ENCODE measurements at places on chromosomes 7 and 10.

- no peak for DNase-seq
Measured at GRCh38 chr7:8396294-8396693, 37.1 kb upstream of the NXPH1 start.

DNA sequence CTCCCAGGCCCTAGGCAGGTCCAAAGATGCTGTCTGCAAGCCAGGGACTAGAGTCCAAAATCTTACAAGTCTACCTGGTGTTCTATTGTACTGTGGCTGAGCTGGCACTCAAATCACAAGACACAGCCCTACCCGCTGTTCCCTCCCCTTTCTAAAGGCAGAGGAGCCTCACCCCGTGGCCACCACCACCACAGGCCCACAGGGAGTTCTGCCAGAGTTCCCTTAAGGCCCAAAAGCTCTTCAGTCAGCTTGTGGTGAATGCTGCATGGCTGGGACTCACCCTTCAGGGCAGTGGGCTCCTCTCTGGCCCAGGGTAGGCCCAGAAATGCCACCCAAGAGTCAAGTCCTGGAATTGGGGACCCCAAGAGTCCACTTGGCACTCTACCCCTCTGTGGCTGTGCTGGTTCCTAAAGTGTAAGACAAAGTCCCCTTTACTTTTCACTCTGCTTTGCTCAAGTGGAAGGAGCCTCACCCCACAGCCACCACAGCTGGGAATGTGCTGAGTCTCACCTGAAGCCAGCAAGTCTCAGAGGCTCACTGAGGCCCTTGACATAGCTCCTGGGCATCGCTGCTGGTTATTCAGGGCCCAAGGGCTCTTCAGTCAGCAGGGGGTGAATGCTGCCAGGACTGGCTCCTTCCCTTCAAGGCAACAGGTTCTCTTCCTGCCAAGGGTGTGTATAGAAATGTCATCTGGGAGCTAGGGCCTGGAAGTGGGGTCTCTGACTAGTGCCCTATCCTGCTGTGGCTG, 48.8 kb upstream of the PSAP start:
- no peak for DNase-seq

DNA sequence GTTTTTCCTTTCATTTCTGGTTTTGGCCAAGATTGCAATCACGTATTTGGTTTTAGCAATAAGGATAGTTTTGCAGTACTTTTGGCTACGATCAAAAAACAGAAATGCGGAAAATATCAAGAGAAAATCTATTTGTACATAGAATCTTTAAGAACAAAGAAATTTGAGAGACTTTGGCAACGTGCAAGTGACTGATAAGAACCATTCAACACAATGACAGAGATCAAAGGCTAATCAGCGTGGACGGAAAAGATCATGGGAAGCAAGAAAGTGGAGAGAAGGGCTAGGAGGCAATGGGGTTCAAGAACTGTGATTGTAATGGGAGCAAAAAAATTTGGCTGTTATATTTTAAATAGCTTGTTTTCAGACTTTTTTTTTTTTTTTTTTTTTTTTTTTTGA, 16.2 kb upstream of the LRRN3 start:
- DNase-seq = no peak

DNA sequence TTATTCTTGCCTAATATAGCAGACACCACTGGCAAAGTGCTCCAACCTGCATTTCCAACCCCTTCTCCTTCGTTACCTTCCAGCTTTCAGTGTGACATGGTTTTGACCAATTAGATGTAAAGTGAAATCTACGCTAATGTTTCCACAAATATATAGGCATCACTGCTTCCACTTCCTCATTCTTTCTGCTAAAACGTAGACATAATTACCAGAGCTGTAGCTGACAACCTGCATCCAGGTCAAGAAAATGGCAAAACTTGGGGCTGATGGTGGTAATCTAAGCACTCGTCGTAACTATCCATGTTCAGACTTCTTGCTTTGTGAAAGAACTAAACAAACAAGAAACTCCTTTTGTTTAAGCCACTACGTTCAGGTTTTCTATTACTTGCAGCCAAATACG, 41.8 kb upstream of the COL1A2 start:
- no peak for DNase-seq

- no peak for DNase-seq
Measured at GRCh38 chr7:97075928-97076327, 41.6 kb upstream of the SDHAF3 start.

Measured in NCI-H748 treated with DMSO at 0.1 percent for 48 hours (cell line).